ENCODE measurements at places on chromosomes 12 and 14.

- peak; percentile 81 for DNase-seq
Measured at GRCh38 chr12:116160231-116160630, 117.3 kb downstream of the MED13L start.

GRCh38 chr12:23197266-23197665, 572.3 kb downstream of the ETNK1 start:
- no peak for DNase-seq

- DNase-seq = peak; percentile 81
Measured at GRCh38 chr12:22101749-22102243, 55.8 kb downstream of the CMAS start.

- peak; percentile 6 for DNase-seq
Measured at GRCh38 chr12:113044516-113044915, 12.0 kb upstream of the DTX1 start.

- DNase-seq = peak; percentile 72
Measured at GRCh38 chr12:3077572-3078081, 448 bp downstream of the TSPAN9 start.

DNA sequence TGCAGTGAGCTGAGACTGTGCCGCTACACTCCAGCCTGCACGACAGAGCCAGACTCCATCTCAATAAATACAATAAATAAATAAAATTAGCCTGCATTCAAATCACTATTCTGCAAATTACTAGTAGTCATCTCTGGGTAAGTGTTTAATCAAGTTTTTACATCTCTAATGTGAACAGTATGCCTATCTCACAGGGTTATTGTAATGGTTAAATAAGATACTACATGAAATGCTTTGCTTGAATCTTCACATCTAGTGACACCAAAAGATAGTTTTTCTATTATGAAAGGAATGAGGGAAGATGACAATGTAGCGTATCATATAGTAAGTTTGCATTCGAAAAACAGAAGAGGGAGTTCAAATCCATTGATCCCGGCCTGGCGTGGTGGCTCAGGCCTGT, 2.1 kb downstream of the SRSF9 start:
- no peak for DNase-seq

GRCh38 chr14:24895243-24895583, 154.7 kb downstream of the STXBP6 start:
- no peak for DNase-seq

- no peak for DNase-seq
Measured at GRCh38 chr12:113470871-113471618, 626 bp downstream of the LHX5 start.

GRCh38 chr12:67509666-67510386, 138.7 kb upstream of the DYRK2 start:
- peak; percentile 8 for DNase-seq

- DNase-seq = peak; percentile 92
Measured at GRCh38 chr12:70645494-70646317, 8.5 kb upstream of the PTPRB start.

DNA sequence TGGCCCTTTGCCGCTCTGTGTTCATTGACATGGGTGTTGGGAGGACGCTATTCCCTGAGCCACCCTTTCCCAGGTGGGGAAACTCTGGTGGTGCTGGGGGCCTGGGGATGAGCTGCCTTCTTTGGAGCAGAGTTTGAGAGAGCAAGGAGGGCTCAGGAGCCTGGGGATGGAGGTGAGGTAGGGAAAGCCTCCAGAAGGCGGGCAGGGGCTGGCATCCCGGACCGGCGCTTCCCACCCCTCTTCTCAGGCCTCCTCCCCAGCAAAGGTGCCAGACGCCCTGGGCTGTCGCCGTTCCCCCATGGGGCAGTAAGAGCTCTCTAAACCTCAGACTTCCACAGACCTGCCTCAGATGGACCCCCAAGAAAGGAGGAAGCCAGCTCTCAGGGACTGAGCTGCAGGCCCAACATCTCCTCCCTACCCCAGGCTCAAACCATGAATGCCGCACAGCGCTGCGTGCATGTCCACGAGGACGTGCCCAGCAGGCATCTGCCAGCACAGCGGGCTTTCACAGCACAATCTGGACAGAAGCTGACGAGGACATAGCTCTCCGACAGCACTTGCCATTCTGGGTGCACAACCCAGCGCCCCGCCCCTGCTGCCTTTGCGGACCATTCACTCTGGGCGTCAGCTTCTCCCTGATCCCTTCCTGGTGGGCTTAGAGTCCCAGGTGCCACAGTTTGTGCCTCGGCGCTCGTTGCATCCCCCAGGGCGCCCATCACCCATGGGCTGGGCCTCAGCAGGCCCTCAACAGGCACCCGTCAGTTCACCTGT, 14.9 kb upstream of the TTC7B start:
- DNase-seq = no peak

GRCh38 chr14:104697892-104698583, 8.6 kb downstream of the INF2 start:
- DNase-seq = no peak

DNA sequence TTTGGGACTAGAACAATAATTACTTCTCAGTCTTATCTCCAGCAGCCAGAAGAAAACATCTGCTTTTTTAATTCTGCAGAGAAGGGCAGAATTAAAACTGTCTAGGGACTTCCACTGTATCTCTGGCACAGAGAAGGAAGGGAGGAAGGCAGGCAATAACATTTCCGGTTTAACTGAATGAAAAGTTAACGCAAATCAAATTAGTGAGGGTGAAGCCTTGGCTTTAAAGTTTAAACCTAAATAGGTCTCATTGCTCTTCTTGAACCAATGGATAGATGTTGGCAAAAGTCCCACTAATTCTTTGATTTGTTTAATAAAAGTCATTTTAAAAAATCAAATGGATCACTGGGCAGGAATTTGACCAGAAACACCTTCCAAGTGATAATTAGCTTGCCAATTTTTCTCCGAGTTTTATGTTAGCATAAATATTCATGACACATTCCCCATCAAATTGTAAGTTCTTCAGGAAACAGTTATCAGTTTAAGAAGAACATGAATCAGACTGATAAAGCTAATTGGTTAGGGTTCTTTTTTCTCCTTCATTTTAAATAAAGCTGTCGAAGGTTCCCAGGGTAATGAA, 181.9 kb downstream of the SLC15A5 start:
- DNase-seq = peak; percentile 1

DNA sequence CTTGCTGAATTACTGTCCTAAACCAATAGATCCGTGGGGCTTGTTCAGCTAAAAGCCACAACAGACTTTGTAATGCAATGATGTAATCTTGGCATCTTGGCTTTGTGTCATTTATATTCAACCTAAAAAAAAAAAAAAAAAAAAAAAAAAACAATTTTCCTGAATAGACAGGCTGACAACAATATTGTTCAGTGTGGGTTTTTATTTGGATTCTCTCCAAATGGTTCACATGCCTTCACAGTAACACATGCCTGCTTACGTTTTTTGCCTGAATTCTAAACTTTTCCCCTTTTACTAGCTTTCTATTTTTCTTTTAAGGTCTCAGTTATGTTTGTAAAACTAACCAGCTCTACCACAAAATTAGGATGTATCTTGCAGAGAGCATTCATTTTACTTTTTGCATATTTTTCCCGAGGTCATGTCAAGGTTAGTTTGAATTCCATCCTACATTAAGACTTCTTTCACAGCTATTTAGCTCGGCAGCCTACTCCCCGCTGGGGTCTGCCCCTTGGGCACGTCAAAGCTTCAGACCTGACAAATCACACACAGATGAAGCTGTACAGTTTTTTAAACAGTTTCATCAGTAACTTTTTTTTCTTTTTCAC, 213.7 kb upstream of the NPAS3 start:
- peak; percentile 82 for DNase-seq
